HTR-8/SVneo (cell line): ENCODE measurements at places on chromosomes 4 and X.

DNA sequence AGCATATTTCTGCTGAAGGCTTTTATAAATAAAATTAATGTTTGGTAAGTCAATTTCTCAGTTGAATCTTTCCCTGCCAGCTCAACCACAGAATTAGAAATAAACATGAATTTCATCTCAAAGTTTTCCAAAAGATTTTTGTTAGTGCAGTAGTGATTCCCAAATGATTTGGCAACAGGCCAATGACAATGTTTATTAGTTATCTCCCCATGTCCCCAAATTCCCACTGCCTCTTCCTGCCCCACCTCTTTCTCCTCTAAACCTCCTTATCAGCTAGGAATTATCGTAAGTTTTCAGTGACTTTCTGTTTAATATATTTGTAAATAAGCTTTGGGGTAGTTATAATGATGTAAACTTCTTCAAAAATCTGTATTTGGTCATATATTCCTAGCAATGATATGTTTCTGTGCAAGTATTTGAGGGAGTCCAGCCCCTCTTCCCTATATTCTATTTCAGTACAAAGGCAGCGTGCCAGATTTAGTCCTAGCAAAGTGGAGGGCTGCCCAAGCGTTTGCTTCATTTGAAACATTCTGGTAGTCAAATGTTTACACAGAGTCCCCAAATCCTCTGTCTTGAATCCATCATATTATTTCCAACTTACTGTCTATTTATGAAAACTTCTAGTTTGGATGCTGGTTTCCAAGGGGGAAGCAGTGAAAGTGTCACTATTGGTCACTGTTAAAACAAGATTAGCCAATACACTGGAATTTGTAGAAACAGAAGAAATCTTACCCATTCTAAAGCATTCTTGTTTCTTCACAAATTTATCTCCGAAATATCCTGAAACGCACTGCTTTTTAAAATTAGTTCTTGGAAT is 33.7 kb upstream of the ANKRD50 start:
- no peak for DNase-seq

- no peak for DNase-seq
These were observed 28.1 kb downstream of the ADAM29 start for GRCh38 chr4:174946246-174946645.

- peak; percentile 62 for DNase-seq
These were observed at the start of the genes DNAAF6 and NUP62CL for GRCh38 chrX:107205770-107206696. DNAAF6 (plus strand) TSS chrX:107206611; CDS start chrX:107212876, 6,265 bp downstream. NUP62CL (minus strand) TSS chrX:107206433; CDS start chrX:107175146, 31,287 bp downstream.

DNA sequence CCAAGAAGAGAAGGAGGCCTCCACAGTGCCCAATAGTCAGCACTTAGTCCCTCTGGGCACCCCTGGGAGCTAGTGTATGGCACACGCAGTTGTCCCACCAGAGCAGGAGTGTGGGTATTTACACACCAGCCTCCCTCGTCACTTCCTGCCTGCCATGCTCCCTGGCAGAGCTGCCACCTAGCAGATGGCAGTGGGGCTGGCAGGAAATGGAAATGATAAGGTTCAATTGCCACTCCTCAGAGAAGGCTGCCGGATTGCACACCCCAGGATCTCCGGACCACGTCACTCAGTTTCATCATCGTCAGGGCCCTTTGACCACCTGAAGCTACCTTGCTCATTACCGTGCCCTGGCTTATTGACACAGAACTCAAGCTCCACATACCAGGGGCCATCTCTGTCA is 173.3 kb upstream of the PSAPL1 start:
- no peak for DNase-seq

DNA sequence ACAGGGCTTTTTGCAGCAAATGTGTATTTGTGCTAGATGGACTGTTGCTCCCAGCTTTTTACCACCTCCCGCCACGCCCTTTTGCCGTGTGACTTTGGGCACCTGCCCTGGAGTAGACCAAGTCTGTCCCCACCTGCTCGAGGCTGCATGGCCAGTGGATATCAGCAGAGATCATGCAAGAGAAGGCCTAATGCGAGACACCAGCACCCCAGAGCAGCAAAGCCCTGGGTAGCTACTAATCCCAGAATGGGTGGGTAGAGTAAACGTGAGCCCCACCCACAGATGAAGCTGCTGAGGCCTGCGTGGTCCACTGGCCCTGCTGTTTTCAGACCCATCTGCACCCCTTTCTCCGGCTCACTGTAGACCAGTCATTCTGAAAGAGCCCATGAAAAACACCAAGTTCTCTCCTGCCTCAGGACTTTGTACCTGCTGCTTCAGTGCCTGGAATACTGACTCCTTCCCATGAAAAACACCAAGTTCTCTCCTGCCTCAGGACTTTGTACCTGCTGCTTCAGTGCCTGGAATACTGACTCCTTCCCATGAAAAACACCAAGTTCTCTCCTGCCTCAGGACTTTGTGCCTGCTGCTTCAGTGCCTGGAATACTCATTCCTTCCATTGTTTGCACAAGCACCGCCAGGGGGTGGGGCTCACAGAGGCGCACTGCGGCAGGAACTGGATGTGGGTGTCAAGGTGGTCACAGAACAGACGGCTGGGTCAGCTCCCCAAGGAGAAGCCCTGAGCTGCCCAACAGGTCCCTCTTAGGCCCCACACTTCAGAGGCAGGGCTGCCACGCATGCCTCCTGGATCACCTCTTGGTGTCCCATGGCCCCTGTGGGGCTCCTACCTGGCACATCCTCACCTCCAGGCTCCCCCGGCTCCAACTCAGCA is 5.1 kb upstream of the TNIP2 start:
- no peak for DNase-seq

DNA sequence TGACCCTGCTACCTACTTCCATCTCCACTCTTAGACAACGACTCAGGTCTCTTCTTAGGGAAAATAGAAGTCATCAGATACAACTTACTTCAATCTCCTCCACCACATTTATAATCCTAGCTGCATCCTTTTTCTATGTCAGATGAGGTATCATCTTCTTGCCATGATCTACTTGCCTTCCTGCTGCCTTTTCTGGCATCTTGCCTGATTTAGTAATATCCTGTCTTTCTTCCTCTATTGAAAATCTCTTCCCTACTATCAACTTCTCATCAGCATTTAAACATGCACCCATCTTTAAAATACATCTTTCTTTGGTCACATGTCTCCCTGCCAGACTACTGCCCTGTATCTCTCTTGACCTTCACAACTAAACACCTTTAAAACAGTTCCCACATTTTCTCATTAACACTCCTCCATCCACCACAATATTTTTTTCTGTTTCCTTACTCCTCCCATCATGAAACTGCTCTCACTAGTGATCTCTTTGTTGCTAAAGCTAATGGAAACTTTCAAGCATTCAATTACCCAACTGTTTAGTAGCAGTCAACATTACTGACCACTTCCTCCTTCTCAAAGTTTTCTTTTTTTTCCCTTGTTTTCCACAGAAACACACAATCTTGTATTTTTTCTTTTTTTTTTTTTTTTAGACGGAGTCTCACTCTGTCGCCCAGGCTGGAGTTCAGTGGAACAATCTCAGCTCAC is 100.8 kb upstream of the CXorf66 start:
- no peak for DNase-seq

DNA sequence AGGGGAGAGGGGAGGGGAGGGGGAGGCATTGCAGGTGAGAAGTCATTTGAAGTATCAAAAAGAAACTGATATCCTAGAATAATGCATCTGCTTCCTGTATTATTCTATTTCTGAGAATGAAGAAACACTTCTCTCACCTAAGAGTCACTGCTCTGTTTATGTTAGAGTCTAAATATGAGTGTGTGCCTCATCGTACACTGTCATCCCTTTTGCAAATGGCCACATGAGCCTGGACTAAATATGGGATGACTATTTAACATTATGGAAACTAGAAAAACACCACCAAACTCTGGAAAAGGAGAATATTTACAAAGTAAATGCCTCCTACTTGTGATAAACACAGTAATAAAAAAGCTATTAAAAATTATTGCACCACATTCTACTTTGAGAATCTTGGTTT is 146.4 kb upstream of the NOCT start:
- DNase-seq, result no peak

DNA sequence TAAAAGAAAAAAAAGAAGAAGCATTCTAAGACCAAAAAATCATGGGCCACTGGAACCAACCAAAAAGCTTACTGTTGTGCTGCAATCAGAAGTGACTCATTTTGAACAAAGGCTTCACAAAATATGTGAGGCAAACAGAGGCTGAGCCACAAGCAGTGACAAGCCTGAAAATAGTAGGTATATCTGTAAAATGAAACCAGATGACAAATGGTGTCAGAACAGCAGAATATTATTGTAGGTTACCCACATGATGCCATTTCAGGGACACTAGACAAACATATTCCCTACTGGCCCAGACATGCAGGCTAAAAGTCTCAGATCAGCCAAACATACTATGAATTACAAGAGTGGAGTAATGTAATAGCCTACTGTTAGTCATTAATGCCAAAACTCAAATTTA is 1301.8 kb upstream of the DIAPH2 start:
- no peak for DNase-seq

GRCh38 chrX:54358424-54359211 is 772 bp upstream of the WNK3 start:
- DNase-seq, result peak; percentile 22

GRCh38 chrX:153693216-153694086 is 5.7 kb downstream of the SLC6A8 start:
- no peak for DNase-seq

DNA sequence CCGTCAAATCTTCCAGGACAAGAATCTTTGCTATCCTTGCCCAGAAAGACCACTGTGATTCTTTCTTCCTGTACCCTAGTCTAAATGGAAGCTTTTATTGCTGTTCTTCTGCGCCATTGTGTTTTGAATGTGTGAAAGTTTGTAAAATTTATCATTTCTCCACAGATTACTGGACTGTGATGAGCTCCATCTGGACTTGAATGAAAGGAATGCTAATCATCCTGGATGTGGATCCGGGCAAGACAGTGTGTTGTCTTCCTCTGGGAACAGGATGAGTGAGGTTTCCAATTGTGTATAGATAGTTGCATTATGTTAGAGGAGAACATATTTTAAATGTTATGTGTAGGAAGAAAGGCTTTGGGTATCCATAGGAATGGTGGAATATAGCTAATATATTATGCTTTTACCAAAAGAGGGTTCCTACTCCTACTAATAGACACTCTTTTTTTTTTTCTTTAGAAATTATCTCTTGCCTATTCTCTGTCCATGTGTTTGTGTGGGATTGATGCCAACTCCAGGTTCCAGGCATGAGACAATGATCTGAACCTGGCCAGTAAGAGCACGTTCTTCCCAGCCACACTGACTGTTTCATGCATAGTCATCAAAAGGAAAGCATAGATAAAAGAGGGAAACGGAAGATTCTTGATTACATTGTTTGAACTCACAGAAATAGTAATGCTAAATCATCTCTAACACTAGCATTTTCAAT is 803.6 kb upstream of the ADGRL3 start:
- no peak for DNase-seq

- no peak for DNase-seq
These were observed 24.7 kb upstream of the PBDC1 start for GRCh38 chrX:76148041-76148665.

GRCh38 chr4:150769248-150769647 is 187.3 kb downstream of the MAB21L2 start:
- DNase-seq, result peak; percentile 33

- DNase-seq, result no peak
These were observed 90.0 kb downstream of the MAOA start for GRCh38 chrX:43745938-43746721.

GRCh38 chr4:48064349-48064748 is 47.8 kb downstream of the NIPAL1 start:
- no peak for DNase-seq

DNA sequence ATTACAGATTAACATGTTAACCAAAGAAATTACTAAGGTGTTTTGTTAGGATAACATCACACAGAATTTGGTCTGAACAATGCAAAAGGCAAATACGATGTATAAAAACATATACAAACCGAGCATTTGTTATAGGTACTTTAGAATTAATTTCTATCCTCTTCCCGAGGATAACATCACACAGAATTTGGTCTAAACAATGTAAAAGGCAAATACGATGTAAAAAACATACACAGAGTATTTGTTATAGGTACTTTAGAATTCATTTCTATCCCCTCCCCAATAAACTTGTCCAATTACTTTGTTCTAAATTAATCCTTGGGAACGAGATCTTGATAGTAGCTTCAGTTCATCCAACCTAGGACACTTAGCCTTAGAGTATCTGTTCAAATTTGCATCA is 7.6 kb downstream of the HNRNPDL start:
- DNase-seq, result no peak

GRCh38 chr4:89753601-89754066 is 83.3 kb downstream of the SNCA start:
- DNase-seq, result peak; percentile 39

DNA sequence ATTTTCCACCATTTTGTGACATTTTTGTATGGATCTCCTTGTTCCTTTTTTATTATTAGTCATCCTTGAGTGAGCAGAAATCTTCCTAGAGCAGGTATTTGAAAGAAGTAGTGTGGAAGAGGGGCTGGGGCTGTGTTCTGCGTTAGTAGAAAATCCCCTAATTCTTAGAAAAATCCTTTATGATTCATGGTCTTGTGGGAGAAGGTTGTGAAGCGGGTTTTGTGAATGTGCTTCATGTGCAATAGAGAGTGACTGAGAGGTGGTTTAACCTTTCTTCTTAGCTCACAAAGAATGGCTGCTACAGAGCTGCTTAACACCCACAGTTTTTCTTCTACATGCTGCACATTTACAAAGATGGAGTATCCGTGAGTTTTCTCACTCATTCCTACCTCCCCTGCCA is 220.5 kb downstream of the IDS start:
- no peak for DNase-seq

DNA sequence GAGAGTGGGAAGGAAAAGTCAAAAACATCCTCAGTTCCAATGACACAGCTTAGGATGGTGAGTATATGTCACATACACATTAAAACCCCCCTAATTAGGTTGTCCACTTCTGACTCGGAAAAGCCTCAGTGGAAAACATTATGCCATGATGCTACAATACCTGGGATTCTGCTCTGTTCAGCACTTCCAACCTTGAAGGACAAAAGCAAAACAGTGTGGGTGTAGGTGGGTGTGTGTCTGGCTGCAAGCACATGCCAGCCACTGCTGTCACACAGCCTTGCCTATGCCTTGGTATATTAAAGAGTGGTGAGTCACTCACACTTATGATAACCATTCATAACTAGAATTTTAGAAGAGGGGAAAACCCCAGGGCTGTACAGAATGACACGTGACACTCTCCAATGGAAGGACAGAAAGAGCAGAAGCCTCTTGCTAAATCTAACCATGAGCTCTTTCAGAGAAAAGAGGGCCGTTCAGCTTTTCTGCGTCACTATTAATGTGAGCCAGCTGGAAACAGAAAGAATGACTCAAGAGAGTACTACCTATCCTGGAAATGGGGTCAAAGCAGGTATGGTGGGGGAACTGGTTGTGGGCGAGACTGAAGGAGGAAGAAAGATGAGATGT is 159.6 kb downstream of the TET2 start:
- no peak for DNase-seq

GRCh38 chr4:48899950-48900349 is 6.6 kb downstream of the OCIAD2 start:
- no peak for DNase-seq
